CD8-positive, alpha-beta T cell (primary cell): ENCODE measurements at places on chromosomes 2 and 18.

GRCh38 chr2:112048887-112049286 lies 6.2 kb upstream of the TMEM87B start:
- DNase-seq, result peak; percentile 65

GRCh38 chr18:73043211-73043610 lies 175.4 kb upstream of the NETO1 start:
- no peak for DNase-seq

DNA sequence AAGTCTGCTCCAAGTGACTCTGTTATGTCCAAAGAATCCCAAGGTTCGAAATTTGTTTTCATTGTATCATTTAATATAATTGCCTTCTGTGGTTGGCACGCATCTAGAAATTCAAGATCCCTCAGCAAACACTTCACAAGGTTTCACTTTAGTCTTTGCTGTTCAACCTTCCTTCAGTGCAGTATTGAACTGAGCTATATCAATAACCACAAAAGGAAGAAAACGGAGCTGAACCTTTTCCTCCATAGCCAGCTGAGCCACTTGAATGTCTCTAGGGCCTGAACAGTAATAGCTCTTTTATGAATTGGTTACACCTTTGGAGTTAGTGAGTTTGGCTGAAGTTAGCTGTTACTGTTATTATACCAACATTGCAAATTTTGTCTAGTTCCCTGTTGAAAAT lies 357.7 kb upstream of the HNRNPA3 start:
- no peak for DNase-seq

- no peak for DNase-seq
Measured at GRCh38 chr2:36337354-36337753, 18.2 kb upstream of the CRIM1 start.

DNA sequence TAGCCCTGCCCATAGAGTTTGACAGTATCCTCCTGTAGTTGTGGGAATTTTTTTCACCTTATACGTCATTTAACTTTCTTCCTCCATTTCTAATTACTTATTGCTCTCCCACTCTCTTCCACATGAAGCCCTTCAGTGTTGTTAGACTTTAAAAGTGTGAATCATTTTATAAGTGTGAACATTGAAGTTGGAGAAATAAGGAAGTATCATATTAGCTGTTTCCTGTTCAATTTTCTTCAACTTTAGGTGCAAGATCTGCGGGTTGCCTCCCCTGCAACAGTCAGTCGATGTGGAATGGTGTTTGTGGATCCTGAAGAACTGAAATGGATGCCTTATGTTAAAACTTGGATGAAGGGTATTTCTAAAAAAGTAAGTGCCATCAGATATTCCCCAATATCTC lies 138.1 kb downstream of the DNAH6 start:
- no peak for DNase-seq

GRCh38 chr2:29923110-29923721 lies 1.8 kb upstream of the ALK start:
- DNase-seq, result peak; percentile 22

GRCh38 chr2:45282646-45283045 lies 273.4 kb upstream of the SIX2 start:
- no peak for DNase-seq

GRCh38 chr18:10241579-10241978 lies 212.9 kb upstream of the APCDD1 start:
- no peak for DNase-seq

DNA sequence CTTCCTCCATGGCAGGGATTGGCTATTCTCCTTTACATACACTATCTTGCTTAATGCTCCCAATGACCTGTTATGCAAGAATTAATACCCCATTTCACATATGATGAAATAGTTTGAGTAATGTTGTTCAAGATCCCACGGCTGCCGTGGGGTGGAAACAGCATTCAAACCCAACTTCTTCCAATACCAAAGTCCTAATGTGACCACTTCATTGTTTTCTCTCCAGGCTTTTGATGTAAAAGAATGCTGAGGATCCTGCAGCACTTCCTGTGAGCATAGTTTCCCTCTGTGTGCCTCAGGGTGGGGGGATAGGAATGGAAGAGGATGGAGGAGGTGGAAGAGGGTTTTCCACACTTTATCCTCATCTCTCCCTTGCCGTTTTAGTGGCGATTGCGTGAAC lies 199.4 kb downstream of the IRS1 start:
- no peak for DNase-seq

GRCh38 chr2:203819434-203820133 lies 48.0 kb upstream of the CTLA4 start:
- no peak for DNase-seq

- DNase-seq, result peak; percentile 30
Measured at GRCh38 chr2:15939854-15940660, at the start of gene MYCN. TSS of gene MYCN (plus strand) at chr2:15940550. CDS start at chr2:15942065, 1,515 bp downstream.

DNA sequence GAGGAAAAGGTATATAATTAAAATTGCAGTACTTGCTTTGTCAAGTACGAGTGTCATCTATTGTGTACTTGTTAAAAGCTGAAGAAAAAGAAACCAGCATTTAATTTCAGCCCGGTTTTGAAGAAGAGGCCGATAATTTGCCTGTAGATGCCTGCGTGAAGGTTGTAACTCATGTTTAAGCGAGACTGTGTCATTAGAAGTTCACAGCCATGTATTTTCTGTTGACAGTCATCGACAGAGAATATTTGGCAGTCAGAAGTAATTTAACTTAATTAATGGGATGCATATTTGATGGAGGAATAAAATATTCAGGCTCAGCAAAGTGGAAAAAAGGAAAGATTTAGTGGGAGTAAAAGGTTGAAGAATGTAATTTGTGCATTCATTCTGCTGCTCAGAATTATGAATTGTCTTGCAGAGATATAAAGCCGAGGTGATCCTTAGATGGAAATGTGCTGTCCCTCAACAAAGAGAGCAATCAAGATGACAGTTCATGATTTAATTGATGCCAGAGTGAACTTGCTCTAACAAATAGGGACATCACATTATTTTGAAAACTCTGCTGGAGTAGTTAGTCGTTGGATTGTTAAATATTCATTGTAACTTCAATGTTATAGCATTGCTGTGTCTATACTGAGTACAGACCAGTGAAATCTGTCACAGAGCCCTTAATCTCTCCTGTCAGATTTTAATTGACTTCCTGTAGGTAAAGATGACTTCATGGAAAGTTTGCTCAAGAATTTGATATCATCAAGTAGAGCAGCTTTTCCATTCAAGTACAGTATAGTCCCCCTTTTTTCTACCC lies 53.9 kb downstream of the ZNF407 start:
- DNase-seq, result no peak

DNA sequence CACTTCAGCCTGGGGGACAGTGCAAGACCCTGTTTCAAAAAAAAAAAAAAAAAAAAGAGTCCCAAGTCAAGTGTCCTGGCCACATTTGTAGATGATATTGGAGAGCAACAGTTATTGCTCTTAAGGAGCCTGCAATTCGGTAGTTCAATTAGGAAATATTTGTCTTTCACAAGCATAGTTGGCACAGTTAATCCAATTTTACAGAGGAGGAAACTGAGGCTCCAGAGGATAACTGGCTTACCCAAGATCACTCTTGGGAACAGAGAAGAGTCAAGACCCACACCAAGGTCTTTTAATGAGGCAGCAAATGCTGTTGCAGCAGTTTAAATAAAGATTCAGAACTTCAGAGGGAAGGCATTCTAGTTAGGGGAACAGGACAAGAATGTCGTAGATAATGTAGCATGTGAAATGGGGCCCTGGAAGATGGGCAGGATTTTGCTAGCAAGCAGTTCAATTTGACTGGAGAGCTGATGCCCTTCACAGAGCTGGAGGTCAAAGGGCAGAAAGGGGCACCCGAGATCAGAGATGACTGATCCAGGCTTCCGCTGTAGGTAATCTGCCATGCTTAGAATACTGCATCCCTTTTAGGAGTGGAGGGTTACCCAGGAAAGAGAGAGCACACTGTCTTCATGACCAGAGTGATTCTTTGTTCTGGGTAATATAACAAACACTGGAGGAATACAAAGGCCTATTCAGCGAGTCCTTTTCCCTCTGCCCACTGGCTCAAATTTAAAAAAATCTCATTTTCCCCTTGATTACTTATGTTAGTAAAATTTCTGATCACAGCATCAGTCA lies 3.0 kb downstream of the NPC1 start:
- no peak for DNase-seq

GRCh38 chr2:59004621-59005020 lies 763.5 kb upstream of the FANCL start:
- DNase-seq, result no peak

DNA sequence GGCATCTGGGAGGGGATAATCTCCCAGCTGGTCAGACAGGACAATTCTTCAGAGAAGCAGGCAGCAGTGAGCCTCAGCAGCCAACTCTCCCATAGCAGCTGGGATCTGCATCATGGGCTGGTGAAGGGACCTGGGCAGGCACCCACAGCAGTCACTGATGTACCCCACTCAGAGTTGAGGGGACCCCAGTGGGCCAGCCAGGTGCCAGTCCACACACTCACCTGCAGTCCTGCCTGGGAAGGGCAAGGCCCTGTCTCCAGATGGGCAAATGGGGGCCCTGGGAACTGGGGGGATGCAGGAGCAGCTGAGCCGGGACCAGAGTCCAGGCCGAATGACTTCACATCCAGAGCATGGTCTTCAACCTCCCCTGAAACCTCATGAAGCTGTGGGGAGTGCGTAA lies 170.4 kb downstream of the ZFP36L2 start:
- no peak for DNase-seq

DNA sequence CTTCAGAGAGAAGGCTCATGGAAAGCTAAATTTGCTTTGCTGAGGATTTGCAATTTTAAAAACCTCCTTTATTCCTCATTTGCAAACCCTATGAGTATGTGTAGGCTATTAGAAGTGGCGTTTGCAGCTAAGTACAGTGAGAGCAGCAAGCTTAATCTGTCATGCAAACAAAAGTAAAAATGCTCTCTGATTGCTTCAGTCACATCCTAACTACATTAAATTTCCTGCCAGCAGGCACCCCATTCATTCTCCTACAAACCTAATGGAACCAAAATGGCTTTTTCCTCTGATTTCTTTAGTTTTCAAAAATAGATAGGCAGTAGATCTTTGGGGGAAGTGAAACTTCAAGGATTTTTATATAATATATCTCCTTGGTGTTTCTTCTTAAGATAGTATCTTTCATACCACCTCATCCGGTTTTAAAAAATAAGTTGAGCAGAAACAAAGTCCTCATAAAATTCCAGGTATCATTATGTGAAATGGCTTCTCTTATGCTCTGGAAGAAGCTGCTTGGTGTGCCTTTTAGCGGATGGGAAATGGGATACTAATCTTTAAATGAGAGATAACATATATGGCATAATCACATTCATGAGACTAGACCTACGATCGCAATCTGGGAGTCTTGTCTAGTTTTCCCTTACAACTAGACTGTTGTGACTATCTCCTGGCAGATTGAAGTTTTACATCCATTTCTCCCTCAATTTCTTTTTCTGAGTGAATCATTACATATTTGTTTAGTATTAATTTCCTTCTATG lies 49.1 kb downstream of the CLIP4 start:
- no peak for DNase-seq

DNA sequence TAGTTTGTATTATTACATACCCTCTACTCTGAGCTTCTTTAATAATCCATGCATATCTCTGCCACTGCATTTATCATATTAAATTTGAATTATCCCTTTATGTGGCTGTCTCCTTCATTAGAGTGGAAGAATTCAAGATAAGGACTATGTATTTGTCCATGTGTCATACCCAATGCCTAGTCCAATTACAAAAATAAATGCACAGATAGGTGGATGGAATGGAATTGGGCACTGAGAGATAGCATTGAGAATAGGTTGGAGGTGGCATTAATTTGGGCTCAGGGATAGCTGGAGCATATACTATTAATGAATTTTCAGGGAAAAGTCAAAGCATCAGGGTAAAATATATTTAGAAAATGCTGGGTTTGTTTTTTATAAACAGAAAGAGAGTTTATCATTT lies 893.2 kb downstream of the EPHA4 start:
- DNase-seq, result no peak

GRCh38 chr2:42953216-42953615 lies 160.8 kb upstream of the HAAO start:
- no peak for DNase-seq

DNA sequence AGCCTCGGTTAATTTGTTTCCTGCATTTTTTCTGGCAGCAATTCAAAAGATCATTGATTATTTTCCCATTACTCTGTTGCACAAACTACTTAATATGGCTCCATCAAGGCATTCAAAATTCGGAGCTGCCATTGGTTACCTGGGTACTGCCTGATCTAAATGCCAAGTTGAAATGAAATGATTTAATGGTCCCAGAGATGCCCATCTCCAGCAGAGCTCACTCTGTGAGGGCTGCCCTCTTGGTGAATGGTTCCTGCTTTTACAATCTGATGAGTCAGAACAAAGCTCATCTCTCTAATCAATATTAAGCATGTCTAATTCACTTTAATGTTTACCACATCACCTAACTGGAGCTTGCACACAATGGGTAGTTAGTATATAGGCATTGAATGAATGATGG lies 126.1 kb downstream of the CTNNA2 start:
- DNase-seq, result no peak

DNA sequence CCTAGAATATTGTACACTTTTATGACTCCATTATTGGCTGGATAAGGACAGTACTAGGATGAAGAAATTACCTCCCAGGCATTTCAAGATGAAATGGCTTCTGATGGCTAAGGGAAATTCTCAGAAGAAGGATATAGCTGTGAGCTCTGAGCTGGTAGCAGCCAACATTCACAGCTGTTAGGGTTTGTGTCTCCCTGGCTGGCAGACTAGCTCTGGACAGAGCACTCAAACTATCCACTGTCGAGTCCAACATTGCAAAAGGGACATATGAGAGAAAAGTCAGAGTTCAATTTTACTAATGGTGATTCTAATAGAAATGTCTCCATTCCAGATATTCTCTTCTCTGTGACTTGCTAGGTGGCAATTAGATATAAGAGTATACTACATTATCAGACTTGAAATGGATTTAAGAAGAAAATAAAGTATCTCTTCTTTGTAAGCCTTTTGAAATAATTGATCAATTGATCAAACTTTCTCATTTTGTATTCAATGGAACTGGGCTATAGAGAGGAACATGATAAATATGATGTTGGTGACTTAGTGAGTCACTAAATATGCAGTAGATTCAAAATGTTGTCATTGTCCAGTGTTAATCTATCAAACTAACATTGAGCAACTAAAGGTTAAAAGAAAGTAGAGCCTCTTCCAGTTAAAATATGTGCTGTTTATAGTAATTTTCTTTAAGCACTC lies 1920.3 kb downstream of the SUCLG1 start:
- DNase-seq, result no peak

DNA sequence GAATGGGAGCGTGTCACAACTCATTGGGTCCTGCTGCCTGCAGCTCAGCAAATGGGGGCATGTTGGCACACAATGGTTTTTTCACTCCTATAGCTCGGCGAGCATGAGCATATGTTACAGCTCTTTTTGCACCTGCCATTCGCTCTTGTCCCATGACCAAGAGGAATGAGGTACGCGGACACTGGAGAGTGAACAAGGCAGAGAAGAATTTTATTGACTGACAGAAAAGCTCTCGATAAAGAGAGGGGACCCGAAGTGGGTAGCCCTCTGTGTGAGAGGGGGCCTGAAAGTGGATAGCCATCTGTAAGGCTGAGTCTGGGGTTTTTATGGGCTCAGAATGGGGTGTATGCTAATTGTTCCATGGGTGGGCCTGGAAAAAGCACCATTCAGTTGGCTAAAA lies 5.5 kb downstream of the ACYP2 start:
- no peak for DNase-seq
